ENCODE measurements at places on chromosomes 2 and 18.
A peak's percentile ranks its signal among the peaks of the same experiment; 100 is the strongest.

GRCh38 chr2:201158111-201158929, 24.6 kb upstream of the CASP10 start:
- DNase-seq = peak; percentile 80

GRCh38 chr2:241199286-241199685, 10.8 kb downstream of the ANO7 start:
- no peak for DNase-seq

- DNase-seq = no peak
Measured at GRCh38 chr2:74985978-74986609, 27.7 kb downstream of the POLE4 start.

GRCh38 chr18:35468711-35469110, 29.0 kb downstream of the INO80C start:
- DNase-seq = no peak

- DNase-seq = no peak
Measured at GRCh38 chr2:96153991-96154431, 8.8 kb upstream of the DUSP2 start.

DNA sequence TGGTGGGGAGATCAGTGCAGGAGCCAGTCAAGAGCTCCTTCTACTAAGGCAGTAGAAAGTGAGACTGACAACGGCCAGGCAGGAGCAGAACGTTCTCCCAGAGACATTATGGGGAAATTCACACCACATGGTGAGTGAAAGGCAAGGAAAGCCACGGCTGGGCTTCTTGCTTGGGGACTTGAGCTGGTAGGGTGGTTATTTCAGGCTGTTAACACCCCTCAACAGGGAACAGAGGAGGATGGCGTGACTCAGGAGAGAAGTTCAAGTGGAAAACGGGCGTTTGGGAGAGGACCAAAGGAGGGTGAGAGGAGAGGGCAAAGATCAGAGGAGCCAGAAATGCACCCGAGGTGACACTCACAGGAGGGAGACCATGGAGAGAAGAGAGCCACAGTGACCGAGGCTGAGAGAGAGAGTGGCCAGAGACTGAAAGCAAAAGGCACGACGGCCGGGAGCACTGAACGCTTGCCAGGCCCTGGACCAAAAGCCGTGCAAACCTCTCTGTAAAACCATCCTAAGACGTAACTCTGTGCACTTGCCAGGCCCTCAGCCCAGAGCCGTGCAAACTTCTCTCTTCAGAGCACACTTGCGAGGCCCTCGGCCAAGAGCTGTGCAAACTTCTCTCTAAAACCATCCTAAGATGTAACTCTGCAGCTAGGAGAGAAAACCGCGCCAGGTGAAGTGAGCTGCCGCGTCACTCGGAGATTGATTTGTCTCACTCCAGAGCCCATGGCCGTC, 7.7 kb downstream of the TPO start:
- DNase-seq = no peak

GRCh38 chr2:66173645-66174044, 261.3 kb upstream of the MEIS1 start:
- no peak for DNase-seq

DNA sequence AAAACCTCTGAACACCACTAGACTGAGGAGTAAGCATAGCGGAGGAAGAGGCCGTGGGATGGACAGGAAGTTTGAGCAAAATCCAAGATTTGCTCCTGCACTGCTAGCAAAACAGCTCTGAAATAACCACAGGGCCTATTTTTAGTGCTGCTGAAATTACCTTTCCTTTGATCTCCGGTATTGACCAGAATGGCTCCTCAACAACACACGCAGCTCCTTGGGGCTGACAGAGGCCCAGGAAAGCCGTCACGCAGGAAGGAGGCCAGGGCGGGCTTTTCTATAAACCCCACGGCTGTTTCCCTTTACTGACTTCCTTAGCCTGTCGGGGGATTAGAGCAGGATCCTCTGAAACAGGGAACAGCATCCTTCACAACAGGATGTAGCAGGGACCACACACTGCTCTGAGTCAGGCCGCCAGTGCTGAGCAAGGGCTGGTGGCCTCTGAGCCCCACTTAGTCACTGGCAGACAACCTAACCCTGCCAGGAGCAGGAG, 80.8 kb upstream of the LCLAT1 start:
- peak; percentile 29 for DNase-seq

DNA sequence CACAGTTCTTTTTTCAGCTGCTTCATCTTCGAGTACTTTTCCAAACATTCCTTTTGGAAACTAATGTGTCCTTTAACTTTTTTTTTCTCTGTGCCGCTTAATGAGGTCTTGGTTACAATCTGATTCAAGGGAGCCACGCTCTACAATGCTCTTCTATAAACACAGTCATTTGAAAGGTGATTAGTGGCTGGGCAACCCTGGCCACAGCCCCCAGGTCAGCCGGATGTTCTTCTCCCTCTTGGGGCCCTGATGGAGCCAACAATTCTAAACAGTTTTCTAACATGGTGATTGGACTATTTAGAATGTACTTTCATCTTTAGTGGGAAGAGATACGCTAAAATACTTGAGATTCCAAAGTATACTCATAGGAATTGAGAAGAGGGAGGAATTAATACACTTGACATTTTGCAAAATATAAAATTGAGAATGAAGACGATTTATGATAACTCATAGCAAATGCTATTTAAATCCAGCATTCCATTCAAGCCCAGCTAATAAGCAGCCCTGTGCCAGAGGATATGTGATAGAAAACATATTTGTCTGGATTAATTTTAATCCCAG, 83.7 kb upstream of the MBOAT2 start:
- DNase-seq = peak; percentile 27

DNA sequence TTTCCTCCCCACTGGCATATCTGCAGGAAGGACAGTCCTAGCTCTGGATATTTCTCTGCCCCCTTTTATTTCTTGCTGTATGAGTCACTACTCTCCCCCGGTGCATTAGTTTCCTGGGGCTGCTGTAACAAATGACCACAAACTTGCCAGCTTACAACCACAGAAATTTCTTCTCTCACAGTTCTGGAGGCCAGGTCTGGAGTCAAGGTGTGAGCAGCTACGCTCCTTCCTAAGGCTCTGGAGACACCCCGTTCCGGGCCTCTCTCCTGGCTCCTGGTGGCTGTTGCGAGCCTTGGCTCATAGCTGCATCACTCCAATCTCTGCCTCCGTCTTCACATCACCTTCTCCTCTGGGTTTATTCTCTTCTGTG, 34.1 kb downstream of the PTPRM start:
- peak; percentile 87 for DNase-seq

DNA sequence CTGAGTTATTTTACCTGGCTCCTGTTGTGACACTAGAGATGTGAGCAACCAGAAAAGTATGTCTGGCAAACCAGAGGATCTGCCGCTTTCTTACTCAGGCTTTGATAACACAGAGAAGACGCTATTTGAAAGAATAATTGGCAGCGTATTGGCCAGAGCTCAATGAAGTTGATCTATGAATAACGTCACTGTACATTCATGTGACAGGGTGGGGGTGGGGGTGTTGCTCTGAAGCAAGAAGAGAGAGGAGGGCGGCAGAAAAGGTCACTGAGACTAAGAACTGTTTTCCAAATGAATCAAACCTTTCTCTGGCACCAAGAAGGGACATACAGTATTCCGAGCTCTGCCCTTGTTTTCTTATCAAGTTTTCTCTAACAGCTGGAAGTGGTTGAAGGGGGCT, 1.7 kb upstream of the ONECUT2 start:
- no peak for DNase-seq

DNA sequence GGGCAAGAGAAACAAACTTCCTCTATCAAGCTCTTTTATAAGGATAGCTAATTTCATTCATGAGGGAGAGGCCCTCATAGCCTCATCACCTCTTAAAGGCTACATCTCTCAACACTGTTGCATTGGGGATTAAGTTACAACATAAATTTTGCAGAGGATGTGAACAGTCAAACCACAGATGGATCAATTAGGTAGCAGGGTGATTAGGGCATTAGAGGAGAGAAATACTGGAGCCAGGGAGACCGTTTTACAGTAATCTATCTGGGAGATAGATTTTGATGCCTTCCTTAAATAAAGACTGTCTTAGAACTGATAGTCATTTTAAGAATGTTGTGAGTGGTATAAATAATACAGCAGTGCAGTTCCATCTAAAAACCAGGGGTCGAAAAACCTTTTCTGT, 258.9 kb downstream of the DCC start:
- DNase-seq = no peak

- DNase-seq = peak; percentile 67
Measured at GRCh38 chr18:73948497-73948896, 199.1 kb downstream of the FBXO15 start.

GRCh38 chr2:12702168-12703121, 14.3 kb upstream of the TRIB2 start:
- DNase-seq = peak; percentile 93

DNA sequence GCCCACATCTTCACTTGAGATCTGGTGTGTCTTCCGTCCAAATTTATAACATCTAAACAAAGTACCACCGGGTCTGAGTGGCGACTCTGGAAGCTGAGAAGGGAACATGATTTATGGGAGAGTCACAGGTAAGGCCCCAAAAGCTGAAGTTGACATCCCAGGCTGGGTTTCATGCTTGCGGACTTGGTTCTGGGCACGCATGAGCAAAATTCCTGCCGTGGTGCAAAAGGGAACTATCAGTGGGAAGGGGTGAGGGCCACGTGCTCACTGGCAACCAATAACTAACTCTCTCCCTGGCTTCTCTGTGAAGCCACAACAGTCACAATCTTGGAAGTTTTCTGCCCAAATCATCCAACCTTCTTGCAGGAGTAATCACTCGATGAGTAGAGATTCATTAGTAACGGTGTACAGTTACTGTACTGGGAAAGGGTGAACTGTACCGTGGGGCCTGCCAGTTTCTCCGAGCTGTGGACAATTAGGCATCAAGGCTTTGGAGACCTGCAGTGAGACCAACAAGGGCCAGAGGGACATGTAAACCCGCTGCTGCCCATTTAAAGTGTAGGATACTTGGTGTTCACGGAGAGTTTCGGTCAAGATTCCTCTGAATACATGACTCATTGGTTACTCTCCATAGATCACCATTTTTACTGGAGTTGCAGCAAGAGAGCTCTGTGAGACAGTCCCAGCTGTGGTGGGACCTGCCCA, 69.4 kb upstream of the ASB18 start:
- DNase-seq = no peak

GRCh38 chr18:48219810-48220499, 189.2 kb downstream of the ZBTB7C start:
- no peak for DNase-seq

GRCh38 chr18:61606068-61606660, 272.9 kb downstream of the CDH20 start:
- DNase-seq = peak; percentile 51

DNA sequence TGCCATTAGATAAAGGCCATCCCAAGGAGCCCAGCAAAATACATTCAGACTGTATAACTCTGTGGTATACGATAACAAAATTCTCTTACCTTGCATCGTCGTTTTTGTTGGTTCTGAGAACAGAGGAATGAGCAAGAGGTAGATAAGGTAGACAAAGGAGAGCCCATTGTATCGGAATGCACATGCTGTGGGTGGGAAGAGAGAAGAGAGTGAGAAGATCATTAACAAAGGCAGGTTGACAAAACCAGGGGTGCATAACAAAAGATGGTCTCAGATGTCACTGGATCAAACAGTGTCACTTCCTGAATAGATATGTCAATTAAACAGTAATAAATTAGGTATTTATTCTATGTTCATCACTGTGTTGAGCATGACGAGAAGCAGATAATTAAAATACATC, 83.3 kb downstream of the PIEZO2 start:
- no peak for DNase-seq

DNA sequence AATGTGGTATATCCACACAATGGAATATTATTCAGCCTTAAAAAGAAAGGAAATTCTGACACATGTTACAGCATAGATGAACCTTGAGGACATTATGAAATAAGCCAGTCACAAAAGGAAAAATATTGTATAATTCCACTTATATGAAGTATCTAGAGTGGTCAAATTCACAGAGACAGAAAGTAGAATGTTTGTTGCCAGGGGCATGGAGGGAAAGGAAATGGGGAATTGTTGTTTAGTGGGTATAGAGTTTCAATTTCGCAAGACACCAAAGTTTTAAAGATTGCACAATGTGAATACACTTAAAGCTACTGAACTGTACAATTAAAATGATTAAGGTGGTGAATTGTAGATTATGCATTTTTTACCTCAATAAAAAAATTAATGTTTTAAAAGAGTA, 92.9 kb downstream of the TXNL1 start:
- DNase-seq = no peak

DNA sequence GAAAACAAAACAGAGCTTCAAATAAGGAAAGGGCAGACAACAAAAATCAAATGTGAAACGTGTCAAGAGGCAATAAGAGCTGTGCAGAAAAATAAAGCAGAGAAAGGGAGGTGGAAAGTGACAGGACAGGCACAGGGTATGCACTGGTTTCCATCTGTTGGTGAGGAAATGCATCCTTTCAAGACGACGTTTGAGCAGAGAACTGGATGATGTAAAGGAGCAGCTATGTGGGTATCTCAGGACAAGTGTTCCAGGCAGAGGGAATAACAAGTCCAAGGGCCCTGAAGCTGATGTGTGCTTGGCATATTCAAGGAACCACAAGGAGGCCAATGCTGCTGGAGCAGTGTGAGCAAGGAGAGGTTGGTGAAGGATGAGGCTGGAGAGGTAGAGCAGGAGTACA, 168.9 kb upstream of the SERPINE2 start:
- no peak for DNase-seq

DNA sequence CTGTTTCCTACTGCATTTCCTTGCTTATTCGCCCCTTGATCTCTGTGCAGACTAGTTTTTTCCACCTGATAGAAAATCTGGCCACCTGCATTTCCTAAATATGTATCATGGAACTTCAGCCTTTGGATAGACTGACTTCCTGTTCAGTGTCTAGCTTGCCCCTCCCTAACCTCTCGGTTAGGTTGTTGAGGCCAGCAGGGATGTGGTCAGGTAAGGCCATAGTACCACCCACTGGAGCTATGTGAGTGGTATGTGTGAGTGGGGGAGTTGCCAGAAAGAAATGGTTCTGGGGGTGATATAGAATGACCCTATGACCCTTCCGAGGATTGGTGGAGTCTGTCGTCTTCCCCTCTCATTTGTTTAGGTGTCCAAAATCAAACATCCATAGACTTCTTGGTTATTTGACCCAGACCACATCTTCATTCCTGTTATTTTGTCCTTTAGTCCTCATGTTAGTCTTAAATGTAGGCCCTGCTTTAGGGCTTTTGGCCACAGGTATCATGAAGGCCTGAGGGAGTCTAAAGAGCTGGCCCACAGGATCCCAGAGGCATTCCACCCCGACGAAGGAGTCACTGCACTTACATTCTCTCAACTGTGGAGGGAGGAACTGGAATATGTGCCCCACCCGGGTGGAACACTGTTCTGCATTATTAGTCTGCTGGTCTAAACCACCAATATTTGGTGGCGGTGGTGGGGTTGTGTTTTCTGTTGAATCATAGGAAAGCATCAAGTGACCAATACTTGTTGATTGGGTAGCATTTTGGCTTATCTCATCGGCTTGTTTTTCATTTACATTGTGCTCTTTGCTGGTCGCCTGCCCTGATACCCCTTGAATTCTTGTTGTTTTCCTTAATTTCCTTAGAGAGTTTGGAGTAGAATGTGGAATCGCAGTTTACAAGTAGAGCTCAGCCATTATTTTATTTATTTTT, 21.9 kb downstream of the CAB39 start:
- DNase-seq = no peak

DNA sequence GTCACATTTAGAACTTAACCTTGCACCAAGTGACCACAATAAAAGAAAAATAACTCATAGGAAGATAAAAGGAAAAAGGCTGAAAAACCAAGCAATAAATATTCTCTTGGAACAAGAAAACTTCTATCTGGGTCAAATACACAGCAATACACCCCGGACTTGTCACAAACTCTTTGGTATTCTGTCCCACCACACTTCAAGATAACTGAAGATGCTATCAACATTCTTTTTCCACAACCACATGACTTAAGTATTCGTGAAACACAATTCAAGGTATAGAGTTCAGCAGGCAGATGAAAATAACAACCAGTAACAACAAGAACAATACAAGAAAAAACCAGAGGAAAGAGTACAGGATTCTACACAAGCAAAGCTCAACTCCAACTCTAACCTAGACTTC, 18.0 kb downstream of the MBD2 start:
- DNase-seq = no peak

All from astrocyte of the spinal cord (primary cell).